ENCODE measurements at places on chromosomes 3 and 15.

- DNase-seq: no peak
These were observed 115.1 kb downstream of the ULK4 start for GRCh38 chr3:41846850-41847249.

- no peak for DNase-seq
These were observed 14.3 kb downstream of the ARL8B start for GRCh38 chr3:5136211-5136918.

DNA sequence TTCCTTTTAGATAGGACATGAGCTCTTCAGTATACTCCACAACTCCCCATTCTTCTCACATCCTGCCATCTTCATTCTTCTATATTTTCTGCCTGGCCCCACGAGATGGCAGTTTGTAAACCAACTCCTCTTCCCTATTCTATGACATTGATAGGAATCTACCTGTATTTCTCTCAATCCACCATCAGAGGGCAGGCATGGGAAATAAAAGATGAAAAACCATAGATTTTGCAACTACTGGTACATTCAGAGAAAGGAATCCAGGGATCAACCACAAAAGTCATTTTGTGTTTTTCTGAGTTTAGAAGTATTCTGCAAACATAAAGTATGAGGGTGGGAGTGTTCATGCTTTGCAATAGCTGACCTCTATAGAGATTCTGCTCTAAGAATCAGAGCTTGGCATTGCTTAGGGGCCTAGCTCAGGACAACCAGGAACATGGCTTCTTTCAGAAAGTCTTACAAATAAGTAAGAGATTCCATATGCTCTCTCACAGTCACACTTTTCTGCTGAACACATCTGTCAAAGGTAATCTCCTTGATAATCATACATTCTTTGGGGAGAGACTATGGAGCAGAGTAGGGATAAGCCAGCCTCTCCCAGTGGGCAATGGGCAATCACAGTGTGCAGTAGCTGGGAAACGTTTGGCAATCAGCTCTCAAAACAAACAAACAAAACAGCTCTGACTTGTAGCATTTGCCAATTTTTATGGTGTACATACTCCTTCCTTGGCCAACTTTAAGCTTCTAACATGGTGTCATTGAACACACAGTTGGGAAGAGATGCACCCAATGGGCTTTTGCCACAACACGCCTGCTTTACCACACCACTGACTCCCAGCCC is 43.1 kb upstream of the SLC25A36 start:
- no peak for DNase-seq

- DNase-seq: no peak
These were observed 137.1 kb downstream of the ZNF609 start for GRCh38 chr15:64597477-64597822.

GRCh38 chr3:161293381-161293780 is 72.3 kb downstream of the NMD3 start:
- no peak for DNase-seq

DNA sequence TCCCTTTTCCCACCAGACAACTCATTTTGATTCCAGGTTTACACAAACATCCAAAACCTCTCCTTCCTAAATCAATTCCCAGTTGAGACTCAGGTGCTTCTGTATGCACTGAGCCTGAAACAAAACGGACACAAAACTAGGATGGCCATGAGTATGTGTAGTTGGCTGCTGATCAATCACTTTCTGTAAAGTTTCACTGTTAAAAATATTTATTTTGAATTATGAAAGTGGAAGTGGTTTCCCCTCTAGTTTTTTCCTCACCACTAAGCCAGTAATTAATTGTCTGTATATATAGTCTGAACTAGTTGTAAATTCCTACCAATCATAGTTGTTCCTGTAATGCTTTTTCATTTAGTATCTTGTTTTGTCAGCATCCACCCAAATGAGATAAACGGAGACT is 51.7 kb upstream of the TSPAN3 start:
- no peak for DNase-seq
